ENCODE measurements at places on chromosomes 5 and 9.

DNA sequence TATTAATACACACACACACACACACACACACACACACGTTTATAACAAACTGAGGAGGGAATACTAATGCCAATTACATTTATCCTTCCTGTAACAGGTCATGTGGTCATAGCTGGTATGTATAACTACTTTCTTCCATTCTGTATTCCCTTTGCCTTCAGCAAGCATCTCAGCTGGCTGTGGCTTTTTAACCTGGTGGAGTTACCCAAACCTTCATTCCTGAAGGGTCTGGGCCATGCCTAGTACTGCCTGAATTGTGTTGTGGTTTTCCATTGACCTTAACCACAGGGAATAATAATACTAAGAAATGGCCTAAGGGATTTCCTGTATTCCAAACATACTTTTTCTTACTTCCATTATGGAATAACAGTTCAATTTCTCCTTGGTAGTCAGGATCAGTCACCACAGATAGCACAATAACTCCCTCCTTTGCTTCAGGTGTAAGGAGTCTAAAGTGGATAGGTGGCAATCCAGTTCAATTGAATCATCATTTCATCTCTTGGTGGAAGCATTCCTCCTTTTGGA is 222.2 kb upstream of the MEF2C start:
- DNase-seq = no peak

DNA sequence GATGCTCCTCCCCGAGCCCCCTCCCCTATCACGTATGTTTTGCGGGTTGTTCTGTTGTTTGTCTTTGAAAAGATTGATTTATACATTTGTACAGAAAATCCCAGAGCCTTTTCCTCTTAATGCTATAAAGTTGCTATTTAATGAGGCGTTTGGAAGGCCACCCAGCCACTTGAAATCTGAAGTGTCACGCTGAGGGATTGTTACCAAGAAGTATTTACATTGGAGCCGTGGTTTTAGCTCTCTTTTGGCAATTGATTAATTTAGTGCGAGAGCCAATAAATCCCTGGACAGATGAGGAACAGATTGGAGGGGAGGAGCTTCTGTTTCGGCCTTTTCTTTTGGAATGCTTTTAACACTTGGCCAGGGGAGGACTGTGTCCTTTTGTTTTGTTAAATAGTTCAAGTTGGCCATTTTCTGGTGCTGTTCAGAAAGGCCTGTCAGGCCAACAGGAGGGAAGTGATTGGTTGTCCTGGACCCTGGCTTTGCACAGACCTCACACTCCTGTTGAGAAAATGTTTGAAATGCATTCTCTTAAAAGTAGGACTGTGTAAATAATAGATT is 250.2 kb downstream of the PDZD2 start:
- no peak for DNase-seq

DNA sequence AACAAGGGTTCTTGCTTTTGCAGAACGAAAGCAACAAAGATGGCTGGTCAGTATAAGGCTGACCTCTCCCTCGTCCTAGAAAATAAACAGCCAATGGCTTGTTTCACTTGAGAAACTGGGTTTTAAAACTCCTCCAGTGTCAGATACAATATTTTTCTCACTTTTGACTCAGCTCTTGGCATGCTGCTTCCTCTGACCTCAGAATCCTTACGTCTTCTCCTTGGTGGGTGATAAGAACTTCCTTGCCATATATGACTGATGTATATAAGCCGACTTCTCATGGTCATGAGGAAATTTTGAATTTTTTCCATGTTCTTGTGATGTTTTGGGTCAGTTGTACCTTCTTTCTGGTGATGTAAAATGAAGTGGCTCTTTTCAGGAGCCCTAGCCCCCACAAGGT is 3.8 kb downstream of the ZNF618 start:
- no peak for DNase-seq

GRCh38 chr5:138354926-138355378 is 2.5 kb downstream of the KDM3B start:
- DNase-seq = peak; percentile 39

- DNase-seq = no peak
These were observed 50.0 kb upstream of the ADAMTSL1 start for GRCh38 chr9:18423791-18424531.

- DNase-seq = no peak
These were observed 4.8 kb downstream of the TOR2A start for GRCh38 chr9:127730262-127730661.

- DNase-seq = no peak
These were observed 37.4 kb downstream of the SNX24 start for GRCh38 chr5:122882831-122883230.

DNA sequence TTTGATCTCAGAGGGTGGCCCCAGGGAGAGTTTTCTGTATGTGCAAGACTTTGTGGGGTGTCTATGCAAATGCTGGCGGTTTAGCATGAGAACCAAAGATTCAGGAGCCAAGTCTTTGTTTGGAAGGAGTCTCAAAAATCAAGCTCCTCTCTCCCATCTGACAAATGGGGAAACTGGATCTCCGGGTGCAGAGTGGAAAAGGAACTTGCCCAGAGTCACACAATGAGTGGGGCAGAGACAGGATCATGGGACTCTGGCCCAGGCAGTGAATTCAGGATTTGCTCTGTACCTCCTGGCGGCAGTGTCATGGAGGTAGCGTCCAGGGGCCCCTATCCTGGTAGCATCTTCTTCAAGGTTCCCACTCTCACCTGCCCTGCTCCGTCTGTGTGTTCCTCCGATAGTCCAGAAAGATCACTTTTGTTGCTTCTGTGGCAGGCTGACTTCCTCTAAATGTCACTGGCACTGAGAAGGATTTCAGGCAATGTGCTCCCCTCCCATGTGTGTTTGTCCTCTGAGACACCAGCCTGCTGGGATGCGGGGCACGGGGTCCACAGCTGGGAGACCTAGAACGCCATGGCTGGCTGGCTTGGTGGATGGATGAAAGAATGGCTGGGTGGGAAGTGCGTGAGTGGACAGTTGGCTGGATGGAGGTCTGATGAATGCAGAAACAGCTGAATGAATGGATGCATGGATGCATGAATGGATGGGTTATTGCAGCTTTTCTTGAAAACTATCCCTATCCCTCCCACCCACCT is 3.6 kb downstream of the CCL19 start:
- DNase-seq = no peak
